ENCODE measurements at places on chromosomes 1 and 21.

DNA sequence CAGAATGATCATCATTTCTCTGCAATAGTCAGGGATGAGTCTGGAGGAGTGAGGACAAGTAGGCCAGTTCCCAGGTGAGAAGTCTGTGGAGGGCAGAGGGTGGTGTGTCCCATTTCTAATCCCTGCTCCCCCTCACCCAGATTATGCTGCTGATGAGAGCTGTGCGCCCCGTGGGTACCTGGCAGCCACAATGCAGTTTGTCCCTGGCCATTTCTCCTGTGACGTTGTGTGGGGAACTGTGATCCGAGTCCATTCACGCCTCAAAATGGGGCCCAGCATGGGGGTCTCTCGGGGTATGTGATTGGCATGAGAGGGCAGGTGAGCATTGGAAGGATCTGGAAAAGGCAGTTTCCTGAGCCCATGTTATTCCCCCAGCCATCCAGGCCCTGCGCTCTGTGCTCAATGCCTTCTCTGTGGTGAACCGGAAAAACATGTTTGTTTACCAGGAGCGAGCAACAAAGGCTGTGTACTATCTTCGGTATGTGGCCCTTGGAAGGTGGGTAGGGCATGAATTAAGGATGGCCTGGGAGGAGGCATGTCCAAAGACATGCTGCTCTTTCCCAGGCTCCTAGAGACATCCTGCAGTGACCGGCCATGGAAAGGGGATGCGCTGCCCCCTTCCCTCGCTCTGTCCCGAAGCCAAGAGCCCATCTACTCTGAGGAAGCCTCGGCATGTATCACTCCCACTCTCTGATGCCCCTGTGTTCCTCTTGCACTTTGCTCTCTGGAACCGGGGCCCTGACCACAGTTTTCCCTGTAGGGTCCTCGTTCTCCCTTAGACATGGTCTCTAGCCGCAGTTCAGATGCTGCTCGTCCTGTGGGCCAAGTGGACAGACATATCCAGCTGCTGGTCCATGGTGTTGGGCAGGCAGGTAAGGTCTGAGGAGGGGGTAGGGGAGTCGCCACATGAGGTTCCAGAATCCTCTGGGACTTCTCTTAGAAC is 16.4 kb downstream of the HYI start:
- DNase-seq, result no peak

- DNase-seq, result no peak
Measured at GRCh38 chr1:238465449-238465848, 574.7 kb upstream of the ZP4 start.

GRCh38 chr21:39474611-39475010 is 22.8 kb downstream of the SH3BGR start:
- no peak for DNase-seq

DNA sequence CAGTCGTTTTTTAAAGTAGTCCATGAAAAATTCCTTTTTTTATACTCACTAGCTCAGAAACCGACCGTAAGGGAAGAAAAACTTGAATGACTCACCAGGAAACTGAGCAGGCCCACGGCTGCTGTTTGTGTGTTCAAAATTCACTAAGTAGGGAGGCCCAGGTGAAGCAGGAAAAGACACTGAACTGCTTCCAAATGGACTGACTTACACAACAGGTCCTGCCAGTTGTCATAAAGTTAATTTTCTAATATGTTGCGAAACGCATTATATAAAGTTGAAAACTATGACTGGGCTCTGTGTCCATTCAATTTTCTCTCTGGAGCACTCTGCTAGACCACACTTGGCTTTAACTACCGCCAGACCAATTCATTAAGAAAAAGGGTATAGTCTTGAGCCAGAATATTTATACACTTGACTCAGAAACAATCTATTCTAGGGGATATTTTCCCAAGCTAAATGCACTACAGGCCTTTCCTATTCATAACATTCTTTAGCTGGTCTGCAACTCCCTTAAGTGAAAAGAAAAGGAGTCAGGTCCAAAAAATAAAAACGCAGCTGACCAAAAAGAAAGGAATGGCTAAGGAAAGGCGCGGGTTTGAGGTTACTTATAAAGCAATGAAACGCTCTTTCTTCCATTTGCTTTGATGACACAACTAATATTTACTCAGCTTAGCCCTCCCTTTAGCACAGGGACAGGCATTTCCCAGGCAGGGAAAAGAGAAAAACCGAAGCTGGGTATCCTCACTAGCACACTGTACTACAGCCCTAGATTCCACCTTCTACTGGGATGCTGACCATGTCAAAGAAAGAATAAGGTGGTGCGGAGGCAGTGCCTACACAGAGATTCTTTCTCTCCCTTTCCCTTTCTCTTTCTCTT is 306.3 kb upstream of the ESRRG start:
- DNase-seq, result no peak
